ENCODE measurements at places on chromosomes 4 and X.

GRCh38 chr4:142743121-142743825, 102.8 kb downstream of the INPP4B start:
- DNase-seq, result no peak

DNA sequence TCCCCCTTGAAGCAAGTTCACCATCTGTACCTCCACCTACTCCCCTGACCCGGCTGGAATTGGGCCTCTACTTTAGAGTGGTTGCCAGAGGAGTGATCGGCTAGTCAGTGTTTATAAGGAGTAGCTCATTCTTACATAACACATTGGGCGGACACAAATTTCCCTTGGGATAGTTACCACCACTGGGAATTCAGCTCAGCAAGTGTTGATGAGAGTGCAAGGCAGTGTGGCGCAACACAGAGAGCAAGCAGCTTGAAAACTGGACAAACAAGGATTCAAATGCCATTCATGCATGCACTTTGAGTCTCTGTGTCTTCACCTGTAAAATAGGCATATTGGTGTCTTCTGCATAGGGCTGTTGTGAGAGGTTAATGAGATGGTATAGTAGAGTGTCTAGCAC, 92.7 kb downstream of the STK32B start:
- no peak for DNase-seq

GRCh38 chr4:97720869-97721432, 422.3 kb downstream of the STPG2 start:
- no peak for DNase-seq

GRCh38 chr4:106369456-106370060, 980 bp upstream of the GIMD1 start:
- no peak for DNase-seq

DNA sequence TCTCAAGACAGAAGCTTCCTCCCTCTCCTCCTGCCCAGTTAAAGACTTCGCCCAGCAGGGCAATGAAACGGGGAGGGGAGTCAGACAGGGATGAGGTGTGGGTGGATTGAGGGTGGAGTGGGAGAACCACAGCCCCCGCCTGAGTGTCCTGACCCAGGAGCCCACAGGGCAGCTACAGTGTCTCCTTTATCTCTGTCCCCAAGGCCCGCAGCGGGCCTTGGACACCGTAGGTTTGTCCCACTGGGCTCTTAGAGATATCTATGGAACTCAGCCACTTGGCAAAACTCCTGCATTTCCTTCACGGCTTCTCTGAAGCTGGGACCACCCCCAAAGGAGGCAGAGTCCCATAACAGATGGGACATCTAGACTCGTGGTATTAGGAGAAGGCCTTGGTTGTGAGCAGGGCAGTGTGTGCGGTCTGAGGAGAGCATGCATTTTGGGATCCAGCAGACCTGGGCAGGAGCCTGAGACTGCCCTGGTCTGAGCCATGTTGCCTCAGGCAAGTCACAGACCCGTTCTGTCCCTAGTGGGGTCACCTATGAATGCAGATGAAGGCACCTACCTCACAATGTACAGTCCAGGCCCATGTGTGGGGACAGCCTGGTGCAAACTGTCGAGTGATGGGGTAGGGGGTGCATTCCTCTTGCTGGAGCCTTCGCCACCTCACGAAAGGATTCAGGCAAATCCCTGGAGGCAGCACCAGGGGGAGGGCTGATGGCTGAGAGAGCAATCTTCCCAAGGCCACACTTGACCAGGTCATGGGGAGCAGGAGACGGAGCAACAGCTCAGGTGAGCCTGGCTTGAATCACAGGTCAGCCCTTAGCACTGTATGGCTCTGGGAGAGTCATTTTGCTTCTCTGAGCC, 225.7 kb upstream of the PSAPL1 start:
- no peak for DNase-seq

- no peak for DNase-seq
Observed at GRCh38 chr4:55216863-55217635, 91.7 kb upstream of the KDR start.

DNA sequence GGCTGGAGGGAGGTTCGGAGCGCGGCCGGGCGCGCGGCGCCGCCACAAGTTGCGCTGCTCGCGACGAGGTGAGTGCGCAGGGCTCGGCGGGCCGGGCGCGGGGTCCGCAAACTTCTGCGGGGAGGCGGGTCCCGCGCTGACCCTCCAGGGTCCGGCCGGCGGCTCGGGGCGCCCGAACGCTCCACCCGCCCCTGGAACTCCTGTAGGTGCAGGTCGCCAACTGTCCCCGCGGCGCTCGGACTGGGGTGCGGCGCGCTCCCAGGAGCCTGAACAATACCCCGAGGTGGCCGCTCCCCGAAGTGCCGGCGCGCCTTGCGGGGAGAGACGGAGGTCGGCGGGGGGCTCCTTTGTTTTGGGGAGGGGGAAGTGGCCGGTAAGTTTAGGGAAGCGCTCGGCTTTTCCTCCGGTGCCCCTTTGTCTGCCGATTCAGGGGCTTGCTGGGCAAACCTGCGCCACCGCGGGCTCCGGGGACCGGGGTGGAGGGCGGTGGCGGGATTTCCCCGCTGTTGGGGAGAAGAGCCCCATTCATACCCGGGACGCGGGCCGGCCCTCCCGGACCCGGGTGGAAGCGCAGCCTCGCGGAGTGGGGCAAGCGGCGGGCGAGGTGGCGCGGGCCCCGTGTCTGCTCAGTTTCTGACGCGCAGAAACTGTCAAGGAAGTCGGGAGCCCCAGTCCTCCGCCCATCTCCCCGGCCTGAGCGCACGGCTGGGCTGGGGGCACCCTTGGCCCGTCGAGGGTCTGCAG, 694 bp downstream of the TBL1X start:
- DNase-seq, result no peak
